ENCODE measurements at places on chromosomes 3 and 15.
A peak's percentile ranks its signal among the peaks of the same experiment; 100 is the strongest.

- DNase-seq: no peak
Observed at GRCh38 chr3:170644711-170645110, 58.8 kb upstream of the SLC7A14 start.

- DNase-seq: no peak
Observed at GRCh38 chr3:140931016-140931454, 10.6 kb upstream of the SLC25A36 start.

DNA sequence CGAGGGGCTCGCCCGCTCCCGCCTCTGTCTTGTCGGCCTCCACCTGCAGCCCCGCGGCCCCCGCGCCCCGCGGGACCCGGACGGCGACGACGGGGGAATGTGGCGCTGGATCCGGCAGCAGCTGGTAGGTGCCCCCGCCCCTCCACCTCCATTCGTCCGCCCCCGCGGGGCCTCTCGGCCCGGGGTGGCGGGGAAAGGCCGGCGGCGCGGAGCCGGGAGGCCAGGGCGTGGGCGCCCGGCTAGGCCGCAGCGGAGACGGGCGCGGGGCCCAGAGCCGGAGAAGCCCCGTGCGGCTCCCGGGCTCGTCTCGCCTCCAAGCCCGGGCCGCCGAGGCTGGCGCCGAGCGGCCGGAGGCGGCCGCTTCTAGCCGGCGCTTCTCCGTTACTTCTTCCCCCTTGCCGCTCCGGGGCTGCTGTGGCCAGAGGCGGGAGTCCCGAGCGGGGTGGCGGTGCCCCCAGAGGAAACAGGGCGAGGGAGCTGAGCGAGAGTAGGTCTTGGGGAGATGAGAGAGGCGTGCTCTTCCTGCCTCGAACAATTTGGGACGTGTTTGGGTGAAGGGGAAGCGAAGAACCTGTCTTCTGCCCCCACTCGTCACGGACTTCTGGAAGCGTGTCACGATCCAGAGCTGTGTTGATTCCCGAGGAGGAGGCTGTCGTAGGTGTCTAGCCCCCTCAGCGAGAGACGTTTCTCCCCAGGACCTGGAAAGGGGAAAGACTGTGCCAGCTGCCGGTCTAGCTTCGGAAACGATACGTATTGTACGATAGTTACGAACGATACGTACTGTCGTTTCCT is 555 bp downstream of the ATP11B start:
- peak; percentile 6 for DNase-seq

DNA sequence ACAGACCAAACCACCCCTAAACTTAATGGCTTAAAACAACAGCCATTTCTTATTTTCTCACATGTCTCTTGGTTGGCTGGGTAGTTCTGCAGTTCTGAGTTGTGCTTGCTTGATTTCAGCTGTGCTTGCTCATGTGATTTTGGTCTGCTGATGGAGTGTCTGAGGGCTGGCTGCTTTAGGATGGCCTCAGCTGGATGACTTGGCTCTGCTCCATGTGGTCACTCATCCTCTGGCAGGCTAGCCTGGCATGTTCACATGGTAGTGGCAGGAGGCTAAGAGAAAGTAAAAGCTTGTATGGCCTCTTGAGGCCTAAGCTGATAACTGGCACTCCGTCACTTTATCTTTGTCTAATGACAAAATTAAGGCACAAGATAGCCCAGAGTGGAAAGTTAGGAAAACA is 4.1 kb downstream of the SV2B start:
- DNase-seq: no peak

DNA sequence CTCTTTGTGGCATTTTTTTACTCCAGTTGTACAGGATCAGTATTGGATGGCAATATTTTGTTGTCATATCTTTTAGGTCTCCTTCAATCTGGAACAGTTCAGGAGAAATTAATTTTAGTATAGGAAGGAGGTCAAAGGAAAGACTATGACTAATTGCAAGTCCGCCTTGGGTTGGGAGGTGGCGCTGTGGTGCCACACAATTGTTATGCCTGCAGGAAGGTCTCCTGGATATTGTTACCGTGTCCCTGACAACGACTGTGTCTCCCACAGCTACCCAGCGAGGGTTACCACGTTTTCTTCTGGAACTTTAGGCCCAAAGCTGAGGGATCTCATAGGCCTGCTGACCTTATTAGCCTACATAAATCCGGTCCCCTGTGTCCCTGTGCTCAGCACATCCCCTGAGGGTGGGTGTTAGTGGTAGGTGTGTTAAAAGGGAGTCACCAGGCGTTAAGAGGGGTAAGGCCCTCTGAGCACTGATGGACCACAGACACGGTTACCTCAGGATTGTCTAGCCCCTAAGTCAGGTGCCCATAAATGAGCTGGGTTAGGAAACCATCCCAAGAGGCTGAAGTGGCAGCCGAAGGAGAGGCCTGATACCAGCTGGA is 31.5 kb downstream of the KCNAB1 start:
- DNase-seq: peak; percentile 16

DNA sequence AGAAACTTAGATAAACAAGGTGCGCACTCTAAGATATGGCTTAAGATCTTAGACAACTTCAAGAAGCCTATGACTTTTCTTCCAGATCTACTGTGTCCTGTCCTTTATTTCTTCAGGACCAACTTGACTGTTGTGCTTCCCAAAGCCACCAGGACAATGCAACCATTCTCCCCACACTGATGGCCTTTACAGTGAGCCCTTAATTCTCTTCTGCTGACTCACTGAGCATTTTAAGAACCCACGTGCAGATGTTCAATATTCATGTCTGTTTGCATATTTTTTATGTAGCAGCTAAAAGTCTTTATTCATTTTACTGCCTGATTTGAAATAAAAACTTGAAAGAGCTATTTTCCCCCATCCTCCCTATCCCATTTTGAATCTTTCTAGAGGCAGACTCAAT is 103.3 kb upstream of the SLC2A2 start:
- no peak for DNase-seq

- no peak for DNase-seq
Observed at GRCh38 chr3:186258968-186259367, 103.1 kb downstream of the DGKG start.

DNA sequence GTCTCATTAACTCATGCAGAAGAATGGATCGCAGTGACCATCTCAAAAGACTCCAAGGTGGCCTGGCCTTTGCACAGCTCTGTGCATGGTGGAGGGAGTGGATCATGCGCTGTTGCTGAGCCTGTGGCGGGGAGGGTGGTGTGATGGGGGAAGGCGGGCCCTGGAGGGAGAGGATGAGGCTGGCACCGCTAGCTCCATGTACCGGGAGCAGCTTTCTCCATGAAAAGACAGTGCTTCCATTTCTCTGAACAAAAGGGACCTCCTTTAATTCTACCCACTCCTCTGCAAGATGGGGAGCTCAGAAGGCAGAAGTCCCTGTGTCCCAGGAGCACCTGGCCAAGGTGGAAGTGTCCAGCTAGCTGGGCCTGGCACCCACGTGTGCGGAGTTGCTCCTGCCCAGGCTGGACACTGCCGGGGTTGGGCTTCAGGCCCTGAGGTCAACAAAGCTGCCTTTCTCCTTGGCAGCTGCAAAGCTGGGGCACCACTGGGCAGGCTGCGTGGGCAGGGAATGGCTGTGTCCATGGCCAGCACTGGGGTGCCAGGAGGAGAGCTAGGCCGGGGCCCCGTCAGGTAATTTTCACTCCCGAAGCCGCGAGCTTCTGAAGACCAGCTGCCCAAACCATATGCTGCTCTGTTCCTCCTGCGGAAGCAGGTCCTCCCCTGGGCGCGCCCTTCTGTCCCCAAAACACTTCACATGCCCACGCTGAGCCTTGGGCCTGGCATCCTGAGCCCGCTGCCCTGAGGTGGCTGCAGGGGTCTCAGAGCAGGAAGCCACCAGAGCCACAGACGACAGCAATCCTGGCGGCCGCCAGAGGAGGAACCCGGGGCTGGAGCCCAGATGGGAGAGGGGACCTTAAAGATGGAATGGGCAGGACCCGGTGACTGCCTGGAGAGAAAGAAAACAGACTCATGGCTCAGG is 6.4 kb downstream of the MAP6D1 start:
- DNase-seq: no peak

Data from stimulated activated CD8-positive, alpha-beta memory T cell treated with anti-CD3 and anti-CD28 coated beads, Interleukin-4, amount 100 ng/mL, for 1 hour (primary cell).